ENCODE measurements at places on chromosomes 2 and 18. TPM values are rescaled to one million over a fixed set of nuclear protein-coding genes. Genes with fewer than 3 reads are reported as not detected.

DNA sequence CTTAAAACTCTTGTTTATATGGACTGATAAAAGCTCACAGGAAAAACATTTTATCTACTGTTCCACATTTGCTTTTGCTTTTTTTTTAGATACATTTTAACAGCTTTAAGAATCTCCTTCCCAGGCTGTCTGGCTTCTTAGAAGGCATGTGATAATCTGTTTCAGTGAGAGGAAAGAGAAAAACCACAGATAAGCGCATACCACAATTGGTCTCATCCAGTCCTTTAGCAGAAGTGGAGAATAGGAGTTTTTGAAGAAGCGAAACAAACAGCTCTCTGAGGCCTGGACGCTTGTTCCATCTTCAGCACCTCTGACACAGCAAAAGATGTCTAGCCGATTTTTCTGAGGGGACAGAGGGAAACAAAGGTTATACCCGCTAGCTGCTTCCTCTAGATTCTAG, 37.6 kb downstream of the RMC1 start:
- H3K4me3 ChIP-seq: peak overlapping the region; percentile 2
- peak overlapping the region; percentile 21 for H3K27ac ChIP-seq
- no peak for DNase-seq
- peaks cover 35% of the 10 kb centered on the region for H3K4me1 ChIP-seq

DNA sequence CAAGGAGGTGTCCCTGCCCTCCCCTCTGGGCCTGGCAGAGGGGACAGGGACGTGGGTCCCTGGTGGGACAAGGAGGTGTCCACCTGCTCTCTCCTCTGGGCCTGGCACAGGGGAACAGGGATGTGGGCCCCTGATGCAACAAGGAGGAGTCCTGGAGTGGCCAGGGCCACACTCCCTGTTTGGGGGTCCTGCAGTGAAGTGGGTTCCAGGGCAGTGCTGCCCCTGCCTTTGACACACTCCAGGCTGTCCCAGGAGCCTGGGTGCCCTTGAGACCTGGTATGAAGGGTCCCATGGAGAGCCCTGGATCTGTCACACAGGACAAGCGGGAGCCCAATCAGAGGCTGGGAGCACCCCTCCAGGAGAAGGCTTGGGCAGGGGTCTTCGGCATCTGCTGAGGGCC, 75.8 kb upstream of the GPC1 start:
- H3K27me3 ChIP-seq: no peaks in the 10 kb centered on the region
- H3K4me1 ChIP-seq: no peaks in the 10 kb centered on the region
- no peaks in the 10 kb centered on the region for H3K36me3 ChIP-seq
- H3K4me3 ChIP-seq: no peak overlapping the region
- H3K27ac ChIP-seq: no peak overlapping the region

DNA sequence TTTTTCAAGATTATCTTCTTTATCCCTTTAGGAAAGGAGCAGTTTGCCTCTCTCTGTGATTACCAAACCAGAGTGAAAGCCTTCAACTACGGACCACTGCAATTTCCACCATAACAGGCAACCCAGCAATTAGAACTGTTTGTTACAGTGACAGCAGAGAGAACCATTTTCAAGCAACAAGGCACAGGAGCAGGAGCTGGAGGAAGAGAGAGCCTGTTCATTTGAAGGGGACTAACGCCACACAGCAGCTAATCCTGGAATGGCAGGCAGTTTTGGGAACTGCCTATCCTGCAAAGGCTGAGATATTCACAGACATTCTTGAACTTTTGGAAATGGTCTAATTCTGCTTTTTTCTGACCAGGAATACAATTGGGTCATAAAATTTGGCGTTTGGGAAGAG, 1541.9 kb upstream of the PIK3C3 start:
- no peaks in the 10 kb centered on the region for H3K4me1 ChIP-seq
- H3K27me3 ChIP-seq: no peaks in the 10 kb centered on the region
- no peak for DNase-seq

DNA sequence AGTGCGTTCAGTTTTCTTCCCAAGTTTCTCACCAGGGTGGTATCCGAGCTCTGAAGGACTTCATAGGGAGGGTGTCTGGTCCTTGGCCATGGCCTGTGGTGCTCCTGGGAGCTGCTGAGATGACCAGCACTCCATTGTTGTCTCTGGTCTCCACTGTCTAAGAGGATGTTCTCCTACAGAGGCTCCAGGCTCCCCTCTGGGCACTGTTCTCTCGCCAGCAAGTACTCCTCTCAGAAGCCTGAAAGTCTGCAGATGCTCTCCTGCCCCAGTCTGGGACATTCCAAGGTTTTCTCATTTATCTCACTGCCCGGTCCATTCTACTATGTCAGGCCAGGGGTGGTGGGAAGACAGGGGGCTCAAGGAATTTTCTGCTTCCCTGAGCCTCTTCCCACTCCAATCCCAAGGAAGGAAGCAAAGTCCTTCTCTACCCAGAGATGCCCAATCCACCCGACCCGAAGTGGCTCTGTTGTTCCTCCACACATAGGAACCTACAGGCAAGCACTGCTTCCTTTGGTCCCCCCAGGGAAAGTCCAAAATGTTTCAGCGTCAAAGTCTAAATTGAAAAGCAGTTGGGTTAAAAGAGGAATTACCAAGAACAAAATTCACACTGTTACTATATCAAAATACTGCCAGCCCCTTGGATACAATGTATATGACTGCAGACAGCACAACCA, 110.5 kb downstream of the GYPC start:
- H3K4me3 ChIP-seq: no peak overlapping the region
- H3K36me3 ChIP-seq: no peaks in the 10 kb centered on the region
- peaks cover 39% of the 10 kb centered on the region for H3K4me1 ChIP-seq
- DNase-seq: no peak

- H3K36me3 ChIP-seq: no peaks in the 10 kb centered on the region
- H3K27ac ChIP-seq: no peak overlapping the region
- no peaks in the 10 kb centered on the region for H3K4me1 ChIP-seq
- H3K4me3 ChIP-seq: no peak overlapping the region
- no peaks in the 10 kb centered on the region for H3K27me3 ChIP-seq
These were observed 97.4 kb downstream of the LRP1B start for GRCh38 chr2:142033393-142033792.

The TSHZ1 gene
- total RNA-seq: 19.9 TPM

DNA sequence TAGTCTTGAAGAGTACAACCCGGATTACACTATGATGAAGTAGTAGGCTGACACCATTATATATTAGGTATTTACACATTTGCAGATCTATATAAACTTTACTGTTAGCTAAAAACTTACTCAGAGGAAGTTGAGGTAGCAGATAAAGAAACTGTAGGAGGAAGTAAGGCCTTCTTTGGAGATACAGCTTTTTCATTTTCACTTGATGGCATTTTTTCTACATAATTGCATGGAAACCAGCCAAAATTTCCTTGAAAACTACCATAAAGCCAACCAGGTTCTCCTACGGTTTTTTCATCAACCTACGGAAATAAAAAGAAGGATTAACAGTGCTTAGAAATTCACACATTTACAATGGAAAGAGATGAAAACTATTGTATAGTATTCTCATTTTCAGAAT, 86.6 kb downstream of the FAM228A start:
- no peaks in the 10 kb centered on the region for H3K27me3 ChIP-seq
- H3K4me1 ChIP-seq: no peaks in the 10 kb centered on the region
- H3K27ac ChIP-seq: no peak overlapping the region
- no peak overlapping the region for H3K4me3 ChIP-seq
- H3K36me3 ChIP-seq: peaks cover 65% of the 10 kb centered on the region

GRCh38 chr2:149143734-149144133, 105.2 kb downstream of the LYPD6B start:
- no peaks in the 10 kb centered on the region for H3K27me3 ChIP-seq

GRCh38 chr2:230842473-230842872, 22.3 kb upstream of the ITM2C start:
- H3K36me3 ChIP-seq: no peaks in the 10 kb centered on the region
- H3K4me1 ChIP-seq: peaks cover under 1% of the 10 kb centered on the region
- H3K27me3 ChIP-seq: no peaks in the 10 kb centered on the region
- no peak for DNase-seq

The EGR4 gene
- total RNA-seq: 0.14 TPM

- peaks cover 4% of the 10 kb centered on the region for H3K27me3 ChIP-seq
- no peak overlapping the region for H3K4me3 ChIP-seq
- no peak for DNase-seq
- no peaks in the 10 kb centered on the region for H3K36me3 ChIP-seq
These were observed 177.2 kb downstream of the NEDD4L start for GRCh38 chr18:58221060-58221725.

DNA sequence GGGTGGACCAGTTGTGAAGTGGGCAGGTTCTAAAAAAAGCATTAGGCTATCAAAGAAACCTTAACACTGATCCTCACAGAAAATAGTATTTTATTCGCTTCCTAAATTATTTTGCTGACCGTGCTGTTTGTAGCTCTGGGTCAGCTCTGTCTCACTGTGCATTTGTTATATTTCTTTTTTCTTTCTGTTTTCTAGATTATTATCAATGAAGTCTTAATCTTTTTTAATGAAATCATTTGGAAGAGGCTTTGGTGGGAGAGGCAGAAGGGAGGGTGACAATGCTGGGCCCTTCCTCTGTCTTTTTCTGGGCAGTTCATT, 213.6 kb downstream of the PTGR3 start:
- peaks cover 25% of the 10 kb centered on the region for H3K4me1 ChIP-seq
- H3K27ac ChIP-seq: no peak overlapping the region
- H3K36me3 ChIP-seq: no peaks in the 10 kb centered on the region
- no peak for DNase-seq
- H3K4me3 ChIP-seq: peak overlapping the region; percentile 34

DNA sequence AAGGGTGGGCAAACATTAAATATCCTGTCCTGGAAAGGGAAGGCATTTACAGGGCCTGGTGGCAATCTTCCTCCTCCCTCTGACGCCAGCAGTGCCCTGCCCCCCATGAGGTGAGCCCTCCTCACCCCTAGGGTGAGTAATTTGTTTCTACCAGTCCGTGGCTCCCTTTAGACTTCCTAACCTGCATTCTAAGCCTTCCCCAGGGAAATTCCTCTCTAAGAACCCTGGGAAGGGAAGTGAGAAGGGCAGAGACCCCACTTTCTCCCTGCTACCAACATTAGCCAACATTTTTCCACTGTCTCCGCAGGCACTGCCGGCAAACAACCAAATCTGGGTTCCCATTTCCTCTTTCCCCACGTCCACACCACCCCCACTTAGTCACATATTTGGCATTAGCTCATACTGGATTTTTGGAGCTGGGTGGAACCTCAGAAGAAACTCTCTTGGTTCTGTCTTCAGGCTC, 69.3 kb downstream of the NRP2 start:
- no peak for DNase-seq
- H3K4me3 ChIP-seq: no peak overlapping the region
- no peak overlapping the region for H3K27ac ChIP-seq
- H3K4me1 ChIP-seq: no peaks in the 10 kb centered on the region

DNA sequence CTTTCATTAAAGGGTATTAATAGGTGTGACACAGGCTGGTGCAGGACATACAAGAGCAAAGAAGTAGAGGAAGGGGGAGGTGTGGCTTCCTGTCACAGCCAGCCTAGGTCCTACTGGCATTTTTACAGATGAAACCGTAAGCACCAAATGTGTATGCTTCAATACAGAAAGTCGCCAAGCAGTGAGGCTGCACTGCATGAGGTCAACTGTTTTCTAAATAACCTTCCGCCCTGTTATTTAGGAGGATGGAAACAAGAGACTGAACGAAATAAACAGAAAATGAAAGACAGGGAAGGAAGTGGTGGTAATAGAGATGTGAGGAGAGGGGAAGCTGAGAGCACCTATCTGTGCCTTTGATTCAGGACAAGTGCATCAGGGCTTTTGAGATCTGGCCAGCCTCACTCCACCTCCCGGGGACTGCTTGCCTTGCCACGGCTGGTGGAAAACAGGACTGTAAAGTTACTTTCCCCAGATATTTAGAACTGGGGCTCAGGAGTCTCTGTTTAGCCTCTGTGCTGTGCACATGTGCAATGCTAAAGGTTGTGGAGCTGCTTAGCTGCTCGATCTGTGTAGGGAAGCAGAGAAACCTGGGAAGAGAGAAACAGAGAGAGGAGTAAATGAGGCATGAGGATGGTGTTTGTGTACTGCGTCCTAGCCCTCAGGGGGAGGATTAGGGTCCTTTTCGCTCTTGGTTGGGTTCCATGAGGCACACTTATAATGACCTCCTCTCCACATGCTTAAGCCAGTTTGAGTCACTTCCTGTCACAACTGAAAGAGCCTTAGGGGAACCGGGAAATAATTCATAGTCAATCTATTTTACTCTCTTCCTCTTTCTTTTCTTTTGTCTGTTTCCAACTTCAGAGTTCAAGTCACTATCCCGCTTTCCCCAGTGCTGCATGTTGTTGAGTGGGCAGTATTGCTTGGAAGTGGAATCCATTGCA, 62.3 kb upstream of the BOD1L2 start:
- no peaks in the 10 kb centered on the region for H3K36me3 ChIP-seq
- no peak overlapping the region for H3K27ac ChIP-seq
- H3K27me3 ChIP-seq: no peaks in the 10 kb centered on the region
- peaks cover 9% of the 10 kb centered on the region for H3K4me1 ChIP-seq
- DNase-seq: no peak
- peak overlapping the region; percentile 28 for H3K4me3 ChIP-seq

GRCh38 chr2:240298117-240298790, 137.2 kb upstream of the GPC1 start:
- DNase-seq: no peak
- no peak overlapping the region for H3K27ac ChIP-seq
- no peaks in the 10 kb centered on the region for H3K4me1 ChIP-seq
- no peak overlapping the region for H3K4me3 ChIP-seq

The TMEM182 gene
- total RNA-seq: 2.0 TPM

The APLF gene
- total RNA-seq: 4.1 TPM

DNA sequence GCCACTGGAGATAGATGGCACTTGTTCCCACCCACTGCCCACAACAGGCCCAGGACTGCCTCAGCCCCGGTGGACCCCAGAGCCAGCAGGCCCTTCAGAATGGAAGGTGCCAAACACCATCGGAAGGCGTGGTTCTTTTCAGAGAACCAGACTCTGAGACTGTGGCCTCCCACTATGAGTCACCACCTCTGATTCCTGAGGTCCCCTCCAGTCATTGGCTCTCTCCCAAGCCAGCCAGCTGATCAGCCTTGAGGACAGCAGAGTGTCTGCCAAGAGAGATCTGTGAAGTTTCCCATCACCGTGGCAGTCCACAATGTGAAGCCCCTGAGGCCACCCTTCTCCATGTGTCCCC, 10.4 kb upstream of the MAP3K2 start:
- H3K4me1 ChIP-seq: peaks cover 2% of the 10 kb centered on the region
- no peaks in the 10 kb centered on the region for H3K36me3 ChIP-seq
- no peak for DNase-seq
- no peak overlapping the region for H3K4me3 ChIP-seq
- H3K27me3 ChIP-seq: no peaks in the 10 kb centered on the region

The SCN1A gene
- total RNA-seq: not detected

- no peaks in the 10 kb centered on the region for H3K27me3 ChIP-seq
- H3K36me3 ChIP-seq: peaks cover 3% of the 10 kb centered on the region
- H3K4me1 ChIP-seq: no peaks in the 10 kb centered on the region
These were observed 86.6 kb downstream of the EPHA4 start for GRCh38 chr2:221485503-221485870.

The AKAIN1 gene
- not detected for total RNA-seq
